Right ventricle myocardium inferior (tissue), 1 donor: ENCODE measurements at places on chromosomes 1 and 21. TPM values are rescaled to one million over a fixed set of nuclear protein-coding genes. Genes with fewer than 3 reads are reported as not detected.

CERS2 gene
- 92.6 TPM for total RNA-seq

LINGO4 gene
- total RNA-seq = 0.68 TPM

LYPD8 gene
- not detected for total RNA-seq

EPHB2 gene
- total RNA-seq = 3.5 TPM

ZBTB8A gene
- total RNA-seq = 2.8 TPM

NECAP2 gene
- 17.7 TPM for total RNA-seq

CORT gene
- 0.32 TPM for total RNA-seq

PPM1J gene
- 5.3 TPM for total RNA-seq

ITLN2 gene
- not detected for total RNA-seq

LCE1E gene
- total RNA-seq = not detected

TOE1 gene
- total RNA-seq = 3.8 TPM

MCOLN3 gene
- 1.2 TPM for total RNA-seq

CYP4X1 gene
- 1.5 TPM for total RNA-seq

UBL4B gene
- not detected for total RNA-seq

S100A14 gene
- 6.3 TPM for total RNA-seq

NUP210L gene
- total RNA-seq = 0.30 TPM

RGS8 gene
- total RNA-seq = not detected

FBLIM1 gene
- 97.6 TPM for total RNA-seq

ARHGEF10L gene
- total RNA-seq = 59.9 TPM

DEPDC1 gene
- 0.43 TPM for total RNA-seq

TNFRSF25 gene
- total RNA-seq = 11.4 TPM

GSTM1 gene
- total RNA-seq = not detected

EXO1 gene
- 0.65 TPM for total RNA-seq

GUK1 gene
- 162 TPM for total RNA-seq

C1orf115 gene
- 22.4 TPM for total RNA-seq

BTBD8 gene
- total RNA-seq = 4.3 TPM

C1orf116 gene
- 1.2 TPM for total RNA-seq

SLC1A7 gene
- total RNA-seq = not detected

NDC1 gene
- 6.4 TPM for total RNA-seq
